Activated CD8-positive, alpha-beta T cell treated with anti-CD3 and anti-CD28 coated beads for 36 hours (primary cell): ENCODE measurements at places on chromosomes 1 and 21.

DNA sequence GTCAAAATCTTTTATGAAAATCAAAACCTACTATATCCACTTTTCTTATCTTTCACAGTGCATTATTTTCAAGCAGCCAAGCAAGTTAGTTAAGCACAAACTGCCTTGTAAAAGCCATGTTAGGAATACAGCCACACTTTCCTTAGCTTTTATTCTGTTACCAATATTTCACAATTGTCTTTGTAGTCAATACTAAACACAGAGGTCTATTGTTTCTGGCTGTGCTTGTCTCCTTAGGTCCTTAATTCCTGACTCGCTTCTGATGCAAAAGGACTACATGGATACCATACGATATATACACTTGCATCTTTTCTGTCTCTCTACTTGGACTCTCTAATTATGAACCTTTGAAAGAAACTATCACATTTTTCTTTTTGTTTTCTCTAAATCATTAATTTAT is 331.8 kb downstream of the NEGR1 start:
- H3K27ac ChIP-seq, result no peak overlapping the region
- no peaks in the 10 kb centered on the region for H3K4me1 ChIP-seq

- no peaks in the 10 kb centered on the region for H3K36me3 ChIP-seq
- no peaks in the 10 kb centered on the region for H3K27me3 ChIP-seq
- no peak overlapping the region for H3K4me3 ChIP-seq
- no peaks in the 10 kb centered on the region for H3K4me1 ChIP-seq
- H3K27ac ChIP-seq, result no peak overlapping the region
- DNase-seq, result no peak
Measured at GRCh38 chr1:157235307-157235706, 97.1 kb upstream of the ETV3 start.

GRCh38 chr1:220330265-220330664 is 58.0 kb upstream of the RAB3GAP2 start:
- DNase-seq, result no peak
- H3K36me3 ChIP-seq, result no peaks in the 10 kb centered on the region
- H3K27me3 ChIP-seq, result peaks cover 11% of the 10 kb centered on the region
- H3K4me1 ChIP-seq, result no peaks in the 10 kb centered on the region

DNA sequence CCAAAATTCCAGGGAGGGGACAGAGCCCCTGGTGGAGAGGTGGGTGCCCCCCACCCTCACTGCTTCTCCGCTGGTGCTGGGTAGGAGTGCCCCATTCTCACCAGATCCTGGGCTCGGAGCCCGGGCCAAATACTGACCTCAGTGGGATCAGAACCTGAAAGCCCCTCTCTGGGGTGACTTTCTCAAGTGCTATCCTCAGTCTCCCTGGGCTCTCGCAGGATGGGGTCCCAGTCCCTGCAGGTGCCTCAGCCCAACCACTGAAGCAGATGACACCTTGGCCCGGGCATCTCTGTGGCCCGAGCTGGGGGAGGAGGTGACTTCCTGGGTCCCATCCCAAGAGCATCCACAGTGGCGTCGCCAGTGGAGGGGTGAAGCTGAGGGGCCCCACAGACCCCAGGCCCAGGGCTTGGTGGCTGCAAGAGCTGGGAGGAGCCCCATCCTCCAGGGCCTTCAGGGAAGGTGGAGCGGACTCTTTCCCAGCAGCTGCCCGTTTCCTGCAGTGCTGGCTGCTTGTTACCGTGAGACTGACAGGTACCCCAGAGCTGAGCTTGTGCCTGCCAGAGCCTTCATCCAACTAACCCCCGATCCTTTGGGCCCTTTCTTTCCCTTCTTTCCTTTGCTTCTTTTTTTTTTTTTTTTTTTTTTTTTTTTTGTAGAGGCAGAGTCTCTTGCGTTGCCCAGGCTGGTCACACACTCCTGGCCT is 3.9 kb upstream of the FNDC10 start:
- no peak overlapping the region for H3K27ac ChIP-seq
- no peaks in the 10 kb centered on the region for H3K36me3 ChIP-seq
- no peak for DNase-seq

DNA sequence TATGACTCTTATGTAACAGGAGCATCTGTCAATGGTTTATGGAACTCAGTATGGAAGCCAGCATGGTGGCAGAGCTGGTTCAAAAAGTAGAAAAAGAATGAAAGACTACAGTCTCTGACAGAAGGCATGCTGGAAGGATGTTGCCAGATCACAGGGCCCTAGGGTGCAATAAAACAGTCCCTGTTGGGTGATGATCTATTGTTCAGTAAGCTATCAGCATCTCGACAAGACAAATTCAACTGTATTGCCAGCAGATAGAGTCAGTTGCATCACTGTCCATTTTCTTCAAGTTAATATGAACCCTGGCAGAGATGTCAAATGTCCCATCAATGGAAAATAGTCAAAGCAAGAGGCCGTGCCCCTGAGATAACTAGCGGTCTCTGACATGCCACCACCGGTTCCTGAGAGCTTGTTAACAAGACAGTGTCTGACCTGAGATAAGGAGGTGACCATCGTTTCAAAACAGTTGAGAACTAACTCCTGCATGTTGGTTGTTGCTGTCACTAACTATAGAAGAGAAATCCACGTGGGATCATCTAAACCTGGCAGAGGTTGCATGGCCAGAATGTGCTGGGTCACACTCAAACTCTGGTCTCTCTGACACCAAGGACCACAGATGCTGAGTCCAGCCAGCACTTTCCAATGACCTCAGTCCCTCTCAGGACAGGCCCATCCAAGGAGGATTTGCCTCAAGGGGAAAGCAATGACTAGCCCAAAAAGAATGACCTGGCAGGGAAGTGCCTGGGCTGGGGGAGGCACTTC is 125.9 kb downstream of the RIPK4 start:
- H3K36me3 ChIP-seq, result no peaks in the 10 kb centered on the region
- H3K4me3 ChIP-seq, result no peak overlapping the region
- H3K4me1 ChIP-seq, result peaks cover 3% of the 10 kb centered on the region
- peaks cover 1% of the 10 kb centered on the region for H3K27me3 ChIP-seq

- peaks cover 22% of the 10 kb centered on the region for H3K27me3 ChIP-seq
- no peaks in the 10 kb centered on the region for H3K4me1 ChIP-seq
- no peak overlapping the region for H3K4me3 ChIP-seq
- no peak overlapping the region for H3K27ac ChIP-seq
- no peaks in the 10 kb centered on the region for H3K36me3 ChIP-seq
- peak; percentile 5 for DNase-seq
Measured at GRCh38 chr1:230509281-230509977, 83.3 kb upstream of the PGBD5 start.

DNA sequence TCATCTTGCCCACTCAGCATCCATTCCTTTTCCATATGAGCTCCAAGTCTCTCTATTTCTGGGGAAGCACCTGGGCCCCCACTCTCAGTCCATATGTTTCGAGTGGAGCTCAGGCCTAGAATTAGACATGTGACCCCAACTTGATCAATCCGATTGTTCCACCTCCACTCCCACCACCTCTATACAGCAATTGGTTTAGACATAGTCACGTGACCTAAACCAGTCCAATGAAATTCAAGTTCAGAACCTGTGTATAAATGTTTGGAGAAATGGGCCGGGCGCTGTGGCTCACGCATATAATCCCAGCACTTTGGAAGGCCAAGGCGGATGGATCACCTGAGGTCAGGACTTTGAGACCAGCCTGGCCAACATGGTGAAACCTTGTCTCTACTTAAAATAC is 29.6 kb upstream of the CLIC4 start:
- no peaks in the 10 kb centered on the region for H3K27me3 ChIP-seq
- H3K27ac ChIP-seq, result no peak overlapping the region
- no peak for DNase-seq
- no peak overlapping the region for H3K4me3 ChIP-seq
- peaks cover 10% of the 10 kb centered on the region for H3K4me1 ChIP-seq

- H3K27ac ChIP-seq, result no peak overlapping the region
- no peaks in the 10 kb centered on the region for H3K27me3 ChIP-seq
- no peak for DNase-seq
- no peaks in the 10 kb centered on the region for H3K4me1 ChIP-seq
- no peaks in the 10 kb centered on the region for H3K36me3 ChIP-seq
Measured at GRCh38 chr1:83810144-83810543, 188.8 kb downstream of the TTLL7 start.
